Brain microvascular endothelial cell (primary cell): ENCODE measurements at places on chromosomes 3 and 15.

DNA sequence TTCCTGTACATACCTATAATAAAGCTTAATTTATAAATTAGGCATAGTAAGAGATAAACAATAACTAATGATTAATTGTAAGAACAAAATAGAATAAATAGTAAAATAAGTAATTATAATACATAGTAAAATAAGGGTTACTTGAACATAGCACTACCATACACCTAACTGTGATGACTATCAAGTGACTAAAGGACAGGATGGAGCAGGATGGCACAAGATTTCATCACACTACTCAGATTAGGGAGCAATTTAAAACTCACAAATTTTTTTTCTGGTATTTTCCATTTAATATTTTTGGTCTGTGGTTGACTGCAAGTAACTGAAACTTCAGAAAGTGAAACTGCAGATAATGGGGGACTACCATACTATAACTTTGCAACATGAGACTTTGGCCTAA, 14.8 kb downstream of the RFX7 start:
- no peak for DNase-seq

DNA sequence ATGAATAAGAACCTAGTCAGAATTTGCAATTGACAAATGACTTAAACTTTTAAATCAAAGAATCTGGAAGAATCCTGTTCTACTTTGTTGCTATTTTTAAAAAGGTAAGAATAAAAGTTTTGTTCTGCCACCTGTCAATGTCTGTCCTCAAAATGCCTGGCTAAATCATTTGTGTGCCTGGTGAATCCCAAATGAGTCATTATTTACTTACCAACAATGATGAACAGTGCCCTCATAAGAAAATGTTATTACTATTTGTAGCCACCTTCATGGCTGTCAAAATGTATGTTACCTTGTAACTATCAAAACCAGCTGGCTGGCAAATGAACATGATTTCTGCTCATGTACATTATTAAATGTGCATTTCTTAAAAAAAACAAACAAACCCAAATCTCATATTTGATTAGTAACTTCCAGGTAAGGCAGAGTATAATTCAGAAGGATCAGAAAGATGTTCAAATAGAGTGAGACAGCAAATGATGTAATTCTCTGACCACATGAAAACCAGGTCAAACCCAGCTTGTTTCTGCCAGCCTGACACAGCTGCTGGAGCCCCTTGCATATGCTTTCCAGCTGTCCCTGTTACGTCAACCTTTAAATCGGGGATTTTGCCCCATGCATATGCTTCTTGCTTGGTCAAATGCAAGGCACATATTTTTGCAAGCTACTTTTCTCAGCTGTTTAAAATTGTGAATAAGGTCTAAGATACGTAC, 137.9 kb downstream of the SSR3 start:
- DNase-seq = no peak

DNA sequence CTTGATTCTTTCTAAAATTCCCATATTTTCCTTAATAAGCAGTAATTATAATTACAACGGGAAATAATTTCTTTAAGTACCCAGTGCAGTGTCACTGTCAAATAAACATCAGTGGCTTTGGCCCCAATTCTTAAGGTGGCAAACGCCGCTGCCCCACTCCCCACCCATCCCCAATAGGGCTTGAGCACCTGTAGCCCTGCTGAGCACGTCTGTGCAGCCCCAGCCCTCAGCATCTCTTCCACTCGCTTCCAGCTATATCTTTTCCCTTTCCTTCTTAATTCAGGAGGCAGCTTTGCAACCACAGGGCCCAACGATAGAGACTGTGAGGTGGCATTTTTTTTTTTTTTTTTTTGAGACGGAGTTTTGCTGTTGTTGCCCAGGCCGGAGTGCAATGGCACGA, 9.0 kb downstream of the PPM1M start:
- no peak for DNase-seq

GRCh38 chr3:144097163-144097562, 125.5 kb downstream of the DIPK2A start:
- no peak for DNase-seq

- DNase-seq = peak; percentile 11
Measured at GRCh38 chr3:104460477-104461406, 906.0 kb upstream of the ALCAM start.

DNA sequence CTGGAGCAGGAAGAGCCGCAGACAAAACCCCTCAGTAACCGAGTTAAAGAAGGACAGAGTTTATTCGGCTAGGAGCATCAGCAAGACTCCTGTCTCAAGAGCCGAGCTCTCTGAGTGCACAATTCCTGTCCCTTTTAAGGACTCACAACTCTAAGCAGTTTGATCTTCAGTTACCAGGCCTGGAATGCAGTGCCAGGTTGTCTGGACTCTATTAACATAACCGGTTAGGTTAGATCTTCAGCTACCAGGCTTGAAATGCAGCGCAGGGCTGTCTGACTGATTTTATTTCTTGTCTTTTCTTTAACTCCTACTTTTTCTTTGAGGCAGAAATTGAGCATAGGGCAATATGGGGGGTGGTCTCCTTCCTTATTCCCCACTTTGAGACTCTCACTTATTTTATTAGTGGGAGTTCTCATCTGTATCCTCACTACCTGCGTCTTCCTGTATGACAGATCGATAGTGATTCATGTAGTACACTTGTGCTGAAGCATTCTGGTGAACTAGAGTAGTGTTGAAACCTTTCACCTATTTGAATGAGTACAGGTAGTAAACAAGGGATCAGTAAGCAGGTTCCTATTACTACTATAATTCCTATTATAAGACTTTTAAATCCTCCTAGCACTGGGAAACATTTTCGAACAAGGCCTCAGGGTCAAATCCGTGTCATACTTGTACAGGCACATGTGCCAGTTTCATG, 325.0 kb downstream of the CGGBP1 start:
- DNase-seq = no peak

- no peak for DNase-seq
Measured at GRCh38 chr3:29890801-29891200, 609.9 kb downstream of the RBMS3 start.

DNA sequence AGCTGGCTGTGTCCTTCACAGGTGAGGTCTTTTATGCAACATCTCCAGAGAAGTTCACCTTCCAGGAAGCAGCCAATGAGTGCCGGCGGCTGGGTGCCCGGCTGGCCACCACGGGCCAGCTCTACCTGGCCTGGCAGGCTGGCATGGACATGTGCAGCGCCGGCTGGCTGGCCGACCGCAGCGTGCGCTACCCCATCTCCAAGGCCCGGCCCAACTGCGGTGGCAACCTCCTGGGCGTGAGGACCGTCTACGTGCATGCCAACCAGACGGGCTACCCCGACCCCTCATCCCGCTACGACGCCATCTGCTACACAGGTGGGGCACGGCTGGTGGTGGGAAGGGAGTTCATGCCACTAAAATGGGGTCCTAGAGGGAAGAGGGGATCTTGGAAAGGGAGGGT, 40.1 kb downstream of the ACAN start:
- DNase-seq = no peak

GRCh38 chr15:80473286-80474223, 69.4 kb downstream of the ARNT2 start:
- DNase-seq = no peak

- DNase-seq = peak; percentile 64
Measured at GRCh38 chr3:171967137-171967783, 72.1 kb upstream of the FNDC3B start.

DNA sequence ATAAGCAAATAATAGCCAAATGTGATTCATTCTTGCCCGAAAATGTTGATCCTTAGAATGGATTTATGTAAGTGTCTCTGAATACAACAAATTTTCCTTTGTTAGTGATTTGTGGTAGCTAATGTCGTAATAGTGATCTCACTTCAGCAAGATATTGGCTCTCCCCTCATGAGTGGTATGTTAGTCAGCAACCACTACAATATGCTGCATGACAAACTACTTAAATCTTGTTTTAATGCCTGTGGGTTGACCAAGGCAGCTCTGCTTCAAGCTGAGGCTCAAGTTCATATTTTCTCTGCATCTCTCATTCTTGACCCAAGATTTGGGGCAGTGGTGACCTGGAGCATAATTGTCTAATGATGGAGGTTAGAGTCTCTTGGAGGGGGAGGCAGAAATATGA, 49.8 kb upstream of the GALNT15 start:
- DNase-seq = peak; percentile 95

DNA sequence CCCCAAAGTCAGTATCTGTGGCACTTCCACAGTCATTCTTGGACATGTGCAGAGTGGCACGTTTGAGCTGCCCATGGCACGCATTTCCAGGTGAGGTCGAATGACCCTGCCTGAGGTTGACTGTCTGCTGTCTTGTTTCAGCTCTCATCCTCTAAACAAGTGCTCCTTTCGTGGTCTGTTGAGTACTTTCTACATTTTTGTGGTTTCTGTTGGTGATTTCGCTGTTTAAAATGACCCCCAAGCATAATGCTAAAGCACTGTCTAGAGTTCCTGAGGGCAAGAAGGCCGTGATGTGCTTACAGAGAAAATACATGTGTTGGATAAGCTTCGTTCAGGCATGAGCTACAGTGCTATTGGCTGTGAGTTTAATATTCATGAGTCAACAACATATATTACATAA, 40.0 kb upstream of the SAMMSON start:
- no peak for DNase-seq

DNA sequence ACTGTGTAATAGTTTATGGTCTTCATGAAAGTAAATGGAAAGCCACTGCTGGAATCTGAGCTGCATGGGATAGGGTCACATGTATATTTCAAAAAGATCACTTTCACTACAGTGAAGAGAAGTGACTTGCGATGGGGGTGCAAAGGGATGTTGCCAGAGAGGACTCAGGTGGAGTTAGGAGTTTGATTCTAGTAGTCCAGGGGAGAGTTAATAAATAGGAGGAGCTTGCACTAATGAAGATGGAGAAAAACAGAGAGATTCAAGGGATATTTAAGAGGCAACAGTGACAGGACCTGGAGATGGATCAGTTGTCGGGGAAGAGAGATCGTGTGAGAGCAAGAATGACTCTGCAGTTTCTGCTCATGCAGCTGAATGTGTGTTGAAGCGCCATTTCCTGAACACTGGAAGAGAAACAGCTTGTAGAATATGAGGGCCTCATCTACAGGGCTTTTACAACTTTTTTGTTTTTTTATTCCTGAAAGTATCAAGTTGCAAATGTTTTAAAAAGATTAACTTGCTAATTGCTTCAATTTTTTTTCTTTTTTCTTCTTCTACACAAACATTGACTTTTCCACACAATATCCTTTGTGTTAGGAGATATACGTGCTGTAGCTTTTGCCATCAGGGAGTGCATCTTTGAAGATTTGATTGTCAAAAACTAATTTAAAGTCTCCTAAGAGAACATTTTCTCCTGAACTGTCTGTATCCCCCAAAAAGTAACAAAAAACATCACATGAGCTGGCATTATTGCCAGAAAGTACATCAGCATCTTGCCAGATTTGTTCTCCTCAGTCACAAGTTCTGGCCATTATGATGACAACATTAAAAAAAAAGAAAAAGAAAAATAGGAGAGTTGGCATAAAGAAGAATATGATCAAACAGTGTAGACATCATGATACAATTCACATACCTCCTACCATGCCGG, 37.5 kb downstream of the SETMAR start:
- no peak for DNase-seq

DNA sequence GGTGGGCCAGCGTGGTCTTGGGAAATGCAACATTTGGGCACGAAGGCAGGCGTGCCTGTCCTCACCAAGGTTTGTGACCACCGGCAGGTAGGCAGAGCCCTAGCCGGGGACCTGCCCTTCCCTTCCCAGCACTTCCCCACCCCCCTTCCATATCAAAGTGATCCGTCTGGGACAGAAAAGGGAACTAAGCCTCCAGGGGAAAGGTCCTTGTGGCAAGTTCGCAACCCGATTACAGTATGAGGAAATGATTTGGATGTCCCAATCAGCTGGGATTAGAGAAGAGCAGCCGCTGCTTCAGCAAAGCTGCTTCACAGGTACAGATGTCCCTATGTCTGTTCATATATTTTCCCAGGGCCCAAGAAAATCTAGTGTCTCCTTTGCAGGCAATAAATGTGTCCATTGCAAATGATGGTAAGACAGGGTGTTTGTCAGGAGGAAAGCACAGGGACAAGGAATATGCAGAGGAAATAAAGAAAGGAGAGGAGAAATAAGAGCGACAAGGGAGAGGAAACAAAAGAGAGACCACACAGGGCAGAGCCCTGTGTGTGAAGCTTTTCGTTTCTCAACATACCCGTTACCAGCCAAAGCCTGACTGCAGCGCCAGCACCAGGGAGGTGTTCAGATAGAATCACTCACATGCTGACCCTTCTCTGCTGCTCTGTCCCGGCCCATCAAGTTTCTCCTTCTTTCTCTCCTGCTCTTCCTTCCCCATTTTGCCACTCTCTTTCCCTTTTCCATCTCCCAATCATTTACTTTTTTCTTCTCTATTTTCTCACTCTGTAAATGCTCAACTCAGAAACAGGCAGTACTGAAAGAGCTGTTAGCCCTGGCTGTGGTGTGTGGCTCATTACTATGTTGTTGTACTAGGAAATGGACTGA, 17.4 kb upstream of the SECISBP2L start:
- no peak for DNase-seq

DNA sequence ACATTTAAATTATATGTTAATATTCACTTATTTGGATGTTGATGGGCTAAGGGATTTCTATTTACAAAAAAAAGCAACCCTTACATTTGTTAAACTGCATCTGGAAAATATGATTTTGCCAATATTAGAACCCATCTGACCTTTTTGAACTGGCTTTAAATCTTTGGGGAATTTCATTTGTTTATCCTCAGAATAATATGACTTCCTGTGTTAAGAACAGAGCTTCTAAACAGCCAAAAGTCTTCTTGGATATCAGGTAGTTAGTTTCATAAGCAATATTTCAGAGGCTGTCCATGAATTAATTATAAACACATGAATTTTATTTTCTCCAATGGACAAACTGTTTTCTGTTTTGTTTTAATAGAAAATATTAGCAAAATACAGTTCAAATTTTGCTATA, 301.9 kb upstream of the AGTR1 start:
- no peak for DNase-seq

- DNase-seq = no peak
Measured at GRCh38 chr3:113210604-113211329, 590 bp upstream of the BOC start.

GRCh38 chr3:181629029-181629428, 82.7 kb upstream of the SOX2 start:
- DNase-seq = no peak

GRCh38 chr15:69060744-69061143, 46.2 kb downstream of the NOX5 start:
- no peak for DNase-seq

DNA sequence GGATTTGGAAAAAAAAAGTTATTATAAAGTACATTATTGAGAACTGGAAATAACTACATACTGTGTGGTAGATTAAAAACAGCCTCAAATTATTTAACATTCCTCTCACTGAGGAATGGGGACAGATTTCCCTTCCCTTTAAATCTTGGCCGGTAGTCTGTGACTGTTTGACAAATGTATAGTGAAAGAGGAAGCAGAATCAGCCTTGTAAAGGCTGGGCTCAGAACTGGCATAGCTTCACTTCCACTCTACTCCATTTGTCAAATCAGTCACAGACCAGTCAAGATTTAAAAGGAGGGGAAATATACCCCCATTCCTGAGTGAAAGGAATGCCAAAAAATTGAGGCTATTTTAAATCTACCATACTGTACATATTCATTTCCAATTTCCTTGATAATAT, 18.2 kb upstream of the B4GALT4 start:
- DNase-seq = no peak
